ENCODE measurements at places on chromosomes 5 and 9. TPM values are rescaled to one million over a fixed set of nuclear protein-coding genes. Genes with fewer than 3 reads are reported as not detected.

DNA sequence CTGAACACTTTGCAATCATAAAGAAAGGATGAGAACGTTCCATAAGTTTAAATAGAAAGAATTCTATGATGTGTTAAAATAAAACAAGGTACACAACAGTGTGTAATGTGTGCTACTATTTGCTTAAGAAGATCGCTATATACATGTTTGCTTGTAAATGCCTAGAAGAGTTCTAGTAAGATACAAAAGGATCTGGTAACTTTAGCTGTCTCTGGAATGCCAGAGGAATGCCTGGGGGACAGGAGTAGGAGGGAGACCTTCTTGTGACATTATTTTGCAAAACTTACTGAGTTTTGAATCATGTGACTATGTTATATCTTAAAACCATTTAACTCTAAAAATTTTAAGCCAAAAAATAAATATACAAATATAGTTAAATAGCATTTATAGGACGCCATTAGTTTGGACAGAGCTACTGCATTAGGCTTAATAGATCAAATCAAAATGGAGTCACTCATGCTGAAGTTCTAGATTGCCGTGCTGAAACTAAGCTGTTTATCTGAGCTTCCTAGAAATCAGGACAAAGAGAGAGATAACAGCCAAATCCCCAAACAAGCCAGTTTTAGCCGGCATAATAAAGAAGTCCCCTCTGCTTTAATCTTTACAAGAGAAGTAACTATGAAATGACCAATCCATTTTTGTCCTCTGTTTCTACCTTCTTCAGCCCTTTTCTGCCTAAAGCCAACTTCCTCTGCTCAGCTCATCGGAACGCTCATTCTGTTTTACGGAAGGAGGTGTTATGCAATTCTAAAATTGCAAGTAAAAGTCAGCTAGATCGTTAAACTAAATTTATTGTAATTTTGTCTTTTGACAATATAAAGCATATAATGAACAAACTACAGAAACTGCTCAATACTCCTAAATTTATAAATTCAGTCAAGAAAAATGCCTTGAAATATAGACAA lies 44.8 kb downstream of the LIX1 start:
- no peak for DNase-seq

GRCh38 chr9:32823101-32823500 lies 39.8 kb downstream of the TMEM215 start:
- no peak for DNase-seq

The ETF1 gene
- total RNA-seq = 74.2 TPM

DNA sequence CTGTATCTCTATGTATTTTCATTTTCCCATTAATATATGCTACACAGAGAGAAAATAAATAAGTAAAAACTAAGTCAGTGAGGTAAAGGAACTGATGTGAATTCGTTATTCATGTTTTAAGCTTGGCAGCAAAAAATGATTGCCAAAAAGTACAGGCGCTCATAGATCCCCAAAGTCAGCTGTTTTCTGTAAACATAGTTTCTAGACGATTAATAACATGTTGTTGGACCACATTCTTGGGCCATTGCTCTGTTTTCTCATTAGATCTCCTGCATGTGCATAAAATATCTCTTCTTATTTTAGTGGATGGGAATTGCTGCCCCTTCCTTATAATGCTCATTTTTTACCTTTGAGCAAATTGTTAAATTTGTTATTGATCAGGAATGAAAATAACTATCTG lies 215.2 kb downstream of the TLE1 start:
- DNase-seq = no peak

The GABRA1 gene
- not detected for total RNA-seq

DNA sequence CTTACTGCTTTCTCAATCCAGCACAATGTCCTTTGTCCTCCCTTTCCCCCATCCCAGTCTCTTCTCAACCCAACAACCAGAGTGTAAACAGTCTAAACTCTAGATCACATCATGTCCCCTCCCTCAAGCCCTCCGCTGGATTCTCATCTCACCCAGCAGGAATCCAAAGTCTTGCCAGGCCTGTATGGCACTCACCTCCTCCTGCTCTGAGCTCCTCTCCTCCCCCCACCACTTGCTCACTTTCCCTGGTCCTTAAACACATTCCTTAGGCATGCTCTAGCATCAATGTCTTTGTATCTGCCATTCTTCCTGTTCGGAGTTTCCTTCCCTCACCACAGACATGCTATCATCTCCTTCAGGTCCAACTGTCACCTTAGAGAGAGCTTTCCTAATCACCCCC lies 78.8 kb downstream of the NIPSNAP3B start:
- no peak for DNase-seq

GRCh38 chr5:76724871-76725270 lies 8.9 kb downstream of the F2R start:
- DNase-seq = no peak

DNA sequence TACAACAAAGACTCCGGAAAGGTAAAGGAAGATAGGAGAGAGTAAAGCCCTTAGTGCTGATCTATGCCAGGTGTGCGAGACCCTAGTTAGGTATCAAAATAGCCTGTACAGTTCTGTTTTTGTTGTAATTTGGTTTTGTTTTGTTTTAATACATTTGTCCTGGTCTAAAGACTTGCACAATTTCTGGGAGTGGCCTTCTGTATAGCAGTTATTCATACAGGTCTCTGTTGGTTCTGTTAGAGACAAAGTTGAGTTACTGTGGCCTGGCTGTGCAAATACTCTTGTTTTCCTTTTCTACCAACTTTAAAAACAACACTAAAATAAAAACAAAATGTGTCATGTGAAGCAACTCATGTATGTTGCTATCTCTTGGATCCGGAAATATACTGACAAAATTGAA lies 163.6 kb downstream of the COMMD10 start:
- DNase-seq = no peak

GRCh38 chr5:1354576-1354975 lies 9.7 kb upstream of the CLPTM1L start:
- no peak for DNase-seq

DNA sequence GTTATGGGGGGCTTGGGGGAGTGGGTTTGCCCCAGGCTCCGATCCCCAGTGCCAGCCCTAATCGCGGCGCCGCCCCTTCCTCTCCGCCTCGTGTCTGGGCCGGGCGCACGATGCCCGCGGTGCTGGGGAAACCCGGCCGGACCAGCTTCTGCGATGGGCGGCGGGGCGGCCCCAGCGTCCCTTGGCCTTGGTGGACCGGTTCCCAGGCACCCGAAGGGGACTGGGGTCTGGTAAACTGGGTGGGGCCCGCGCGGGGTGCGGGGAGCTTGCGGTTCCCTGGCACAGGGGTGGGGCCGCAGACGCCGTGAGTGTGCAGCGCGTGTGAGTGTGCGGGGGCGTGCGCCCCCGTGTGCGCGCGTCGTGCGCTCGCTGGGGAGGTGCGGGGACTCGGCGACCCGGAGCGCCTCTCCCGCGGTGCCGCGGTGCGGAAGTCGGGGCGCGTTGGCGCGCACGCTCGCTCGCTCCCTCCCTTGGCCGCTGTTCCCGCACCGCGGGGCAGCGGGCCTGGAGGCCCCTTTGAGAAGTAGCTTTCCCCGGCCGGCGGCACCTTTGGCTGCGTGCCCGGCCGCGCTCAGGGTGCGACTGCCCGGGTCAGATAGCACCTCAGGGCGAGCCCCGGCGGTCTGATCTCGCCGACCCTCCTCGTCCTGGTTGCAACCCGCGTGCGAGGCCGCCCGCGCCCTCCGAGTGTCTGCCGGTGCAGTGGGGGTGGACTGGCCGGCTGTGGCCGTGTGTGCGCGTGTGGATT lies 568 bp downstream of the MACIR start:
- DNase-seq = peak; percentile 75

DNA sequence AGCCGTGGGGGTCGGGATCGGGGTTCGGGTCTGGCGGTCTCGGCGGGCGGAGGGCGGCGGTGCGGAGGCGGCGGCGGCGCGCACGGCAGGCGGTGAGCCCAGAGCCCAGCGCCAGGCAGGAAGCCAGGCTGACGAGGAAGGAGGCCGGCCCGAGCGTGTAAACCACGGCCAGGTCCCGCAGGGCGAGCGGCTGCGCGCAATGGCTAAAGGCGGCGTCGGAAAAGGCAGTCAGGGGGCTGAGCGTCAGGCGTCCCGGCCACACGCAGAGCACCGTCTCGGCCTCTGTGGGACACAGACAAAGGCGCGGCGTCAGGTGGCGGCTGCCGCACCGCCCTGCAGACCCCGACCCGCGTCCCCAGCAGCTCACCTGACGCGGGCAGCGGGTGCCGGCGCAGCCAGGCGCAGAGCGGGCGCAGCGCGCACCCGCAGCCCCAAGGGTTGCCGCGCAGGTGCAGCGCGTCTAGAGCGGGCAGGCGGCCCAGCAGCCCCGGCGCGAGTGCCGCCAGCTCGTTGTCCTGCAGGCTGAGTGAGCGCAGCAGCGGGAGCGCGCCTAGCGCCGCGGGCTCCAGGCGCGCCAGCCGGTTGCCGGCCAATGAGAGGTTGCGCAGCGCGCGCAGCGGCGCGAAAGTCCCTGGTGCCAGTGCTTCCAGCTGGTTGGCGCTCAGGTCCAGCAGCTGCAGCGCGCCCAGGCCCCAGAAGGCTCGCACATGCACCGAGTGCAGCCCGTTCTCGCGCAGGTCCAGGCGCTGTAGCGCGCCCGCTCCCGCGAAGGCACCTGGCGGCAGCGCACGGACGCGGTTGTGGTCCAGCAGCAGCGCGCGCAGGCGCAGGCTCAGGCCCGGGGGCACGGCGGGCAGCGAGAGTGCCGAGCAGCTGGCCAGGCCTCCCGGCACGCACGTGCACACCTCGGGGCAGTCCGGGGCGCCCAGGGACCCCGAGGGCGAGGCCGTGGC lies 671 bp downstream of the LRRC26 start:
- DNase-seq = no peak

DNA sequence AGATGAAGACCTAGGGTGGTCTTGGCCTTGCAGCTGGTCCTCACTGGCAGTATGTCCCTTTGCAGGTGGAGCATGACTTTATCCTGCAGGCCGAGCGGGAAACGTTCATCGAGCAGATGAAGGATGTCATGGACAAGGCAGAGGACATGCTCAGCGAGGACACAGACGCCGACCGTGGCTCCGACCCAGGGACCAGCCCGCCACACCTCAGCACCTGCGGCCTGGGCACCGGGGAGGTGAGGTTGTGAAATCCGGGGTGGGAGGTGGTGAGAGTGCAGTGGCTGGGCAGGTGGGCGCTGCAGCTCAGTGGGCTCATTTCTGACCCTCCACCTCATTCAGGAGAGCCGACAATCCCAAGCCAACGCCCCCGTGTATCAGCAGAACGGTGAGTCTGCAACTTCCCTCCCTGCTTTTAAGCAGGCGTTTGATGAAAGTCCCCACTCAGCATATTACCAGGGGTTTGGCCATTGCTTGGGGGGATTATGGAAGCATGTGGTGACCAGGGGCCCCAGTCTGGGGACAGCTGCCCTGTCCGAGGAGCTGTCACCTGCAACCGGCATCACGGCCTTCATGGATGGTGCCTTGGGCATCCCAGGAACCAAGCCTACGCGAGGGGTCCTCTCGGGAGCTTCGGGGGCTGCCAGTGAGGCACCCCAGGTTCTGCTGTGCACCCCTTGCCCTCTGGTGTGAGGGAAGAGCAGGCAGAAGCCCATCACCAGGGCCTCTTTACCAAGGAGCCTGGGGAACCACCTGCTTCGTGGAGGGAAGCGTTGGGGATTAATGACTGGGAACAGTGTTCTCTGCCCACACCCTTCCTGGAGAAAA lies 84.0 kb downstream of the WNK2 start:
- DNase-seq = peak; percentile 34

GRCh38 chr9:112601636-112602035 lies 115.0 kb downstream of the KIAA1958 start:
- no peak for DNase-seq

The SLC34A3 gene
- total RNA-seq = not detected

- no peak for DNase-seq
These were observed 19.3 kb upstream of the HSPA9 start for GRCh38 chr5:138594305-138595058.

GRCh38 chr5:132195727-132196126 lies 31.9 kb downstream of the P4HA2 start:
- DNase-seq = no peak

DNA sequence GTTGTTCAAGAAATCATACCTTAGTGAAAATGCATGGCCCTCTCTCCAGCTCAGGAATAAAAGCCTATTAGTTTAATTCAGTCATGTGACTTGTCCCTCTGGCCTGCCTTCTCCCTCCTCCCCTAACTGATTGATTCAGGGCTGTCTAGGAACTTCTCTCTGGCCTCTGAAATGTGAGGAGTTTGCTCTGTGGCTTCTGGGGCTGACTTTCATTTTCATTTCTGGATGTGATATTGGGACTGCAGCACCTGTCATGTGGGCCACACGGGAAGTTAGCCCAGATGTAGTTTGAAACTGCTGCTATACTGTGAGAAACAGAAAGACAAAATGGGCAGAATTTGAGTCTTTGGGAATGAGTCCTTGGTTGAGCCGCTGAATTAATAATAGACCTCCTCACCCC lies 44.8 kb downstream of the PARP8 start:
- DNase-seq = no peak

DNA sequence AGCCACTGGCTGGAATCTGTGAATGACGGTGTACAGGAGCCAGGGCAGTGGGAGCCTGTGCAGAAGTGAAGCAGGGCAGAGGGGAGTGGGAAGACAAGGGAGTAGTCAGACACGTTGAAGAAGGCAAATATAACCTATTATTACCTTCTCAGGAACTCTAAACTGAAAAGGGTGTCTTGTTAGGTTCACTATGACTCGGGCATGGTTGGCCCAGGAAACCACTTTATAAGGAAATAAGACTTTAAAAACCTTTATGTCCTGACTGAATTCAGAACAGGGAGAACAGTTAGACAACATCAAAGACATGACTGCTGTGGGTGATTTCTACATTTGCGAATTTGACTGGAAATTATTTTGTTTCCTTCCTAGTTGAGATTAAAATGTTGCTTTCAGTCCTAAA lies 107.5 kb downstream of the ACER2 start:
- DNase-seq = no peak

DNA sequence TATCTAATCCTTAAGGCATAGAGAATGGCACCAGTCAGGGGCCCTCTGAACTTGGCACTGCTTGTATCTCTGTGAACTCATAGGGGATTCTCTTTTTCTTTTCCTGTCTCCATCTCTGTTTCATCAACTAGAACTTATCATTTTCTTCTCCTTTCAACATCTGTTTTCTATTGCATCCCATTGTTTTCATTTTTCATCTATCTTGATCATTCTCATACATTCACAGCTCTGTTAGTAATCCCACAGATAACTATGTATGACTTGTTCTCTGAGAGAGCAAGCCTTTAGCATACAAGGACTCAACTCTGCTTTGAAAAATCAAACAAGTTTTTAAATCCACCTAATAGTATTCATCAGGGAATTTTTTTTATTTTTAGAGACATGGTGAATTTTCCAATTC lies 264.3 kb downstream of the ARRDC3 start:
- no peak for DNase-seq

- no peak for DNase-seq
These were observed 8.2 kb upstream of the SLC46A2 start for GRCh38 chr9:112898872-112899311.

The NKD2 gene
- 0.89 TPM for total RNA-seq

DNA sequence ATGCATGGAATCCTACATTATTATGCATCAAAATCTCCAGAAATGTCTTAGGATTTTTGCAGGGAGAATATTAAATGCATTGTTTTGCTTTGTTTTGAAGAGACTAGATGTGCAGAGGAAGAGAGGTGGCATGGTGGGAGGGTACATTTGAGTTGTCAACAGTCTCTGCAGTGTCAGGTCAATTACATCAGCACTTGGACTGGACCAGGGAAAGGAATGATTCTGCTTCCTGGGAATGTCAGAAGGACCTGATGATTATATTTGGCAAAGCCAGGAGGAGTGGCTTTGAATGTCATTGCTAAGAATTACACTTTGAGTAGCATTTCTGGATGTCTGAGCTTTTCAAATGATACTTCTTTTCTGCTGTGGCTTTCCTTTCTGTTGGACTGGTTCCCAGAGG lies 17.5 kb upstream of the TMEFF1 start:
- DNase-seq = no peak

Data from sciatic nerve (tissue), 2 donors.